Daoy (cell line): ENCODE measurements at places on chromosomes 1 and 21. TPM values are rescaled to one million over a fixed set of nuclear protein-coding genes. Genes with fewer than 3 reads are reported as not detected.

GRCh38 chr1:8754993-8755392 lies 62.4 kb downstream of the RERE start:
- no peak for DNase-seq

GRCh38 chr1:4701276-4701675 lies 46.9 kb downstream of the AJAP1 start:
- no peak for DNase-seq

- DNase-seq = no peak
Measured at GRCh38 chr1:214247501-214248041, 33.4 kb upstream of the SMYD2 start.

DNA sequence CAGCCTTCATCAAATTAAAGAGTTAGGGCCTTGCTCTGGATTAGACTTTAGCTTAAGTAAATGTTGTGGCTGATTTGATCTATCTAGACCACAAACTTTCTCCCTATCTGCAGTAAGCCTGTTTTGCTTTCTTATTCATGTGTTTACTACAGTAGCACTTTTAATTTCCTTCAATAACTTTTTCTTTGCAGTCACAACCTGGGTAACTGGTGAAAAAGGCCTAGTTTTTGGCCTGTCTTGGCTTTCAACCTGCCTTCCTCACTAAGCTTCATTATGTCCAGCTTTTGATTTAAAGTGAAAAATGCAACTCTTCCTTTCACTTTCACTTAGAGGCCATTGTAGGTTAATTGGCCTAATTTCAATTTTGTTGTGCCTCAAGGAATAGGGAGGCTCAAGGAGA lies 12.5 kb upstream of the LPGAT1 start:
- no peak for DNase-seq

NTNG1 gene
- 3.2 and 3.4 TPM in 2 replicates for total RNA-seq
